ENCODE measurements at places on chromosomes 12 and 14.

DNA sequence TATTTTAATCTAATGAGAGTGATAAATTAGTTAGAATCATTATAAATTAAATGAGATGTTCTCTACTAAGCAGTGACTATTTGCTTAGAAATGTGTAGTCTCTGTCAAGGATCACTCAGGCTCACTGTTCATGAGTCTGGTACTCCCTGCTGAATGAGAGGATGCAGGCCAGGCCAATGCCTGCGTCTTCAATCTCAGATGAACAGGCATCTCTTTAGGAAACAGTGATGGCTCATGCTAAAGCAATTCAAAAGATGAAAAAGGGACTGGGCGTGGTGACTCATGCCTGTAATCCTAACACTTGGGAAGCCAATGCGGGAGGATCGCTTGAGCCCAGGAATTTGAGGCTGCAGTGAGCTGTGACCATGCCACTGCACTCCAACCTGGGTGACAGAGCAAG lies 106.8 kb downstream of the ZFC3H1 start:
- peak; percentile 61 for DNase-seq

GRCh38 chr12:44184499-44185206 lies 348.8 kb downstream of the TMEM117 start:
- DNase-seq = no peak

DNA sequence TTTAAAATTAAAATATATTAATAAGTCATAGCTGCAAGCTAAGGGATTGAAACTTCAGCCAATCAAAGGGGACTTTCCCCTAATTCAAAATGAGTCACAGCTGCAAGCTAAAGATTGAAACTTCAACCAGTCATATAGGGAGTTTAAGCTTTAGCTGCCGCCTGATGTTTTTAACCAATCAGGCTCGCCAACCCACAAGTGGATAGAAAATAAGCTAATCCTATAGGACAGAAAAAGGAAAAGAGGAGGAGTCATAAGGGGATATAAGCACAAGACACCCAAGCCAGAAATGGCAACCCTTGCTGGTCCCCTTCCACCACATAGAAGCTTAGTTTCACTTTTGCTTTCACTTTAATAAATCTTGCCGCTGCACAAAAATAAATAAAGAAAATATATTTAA lies 1154.6 kb downstream of the GALC start:
- no peak for DNase-seq

DNA sequence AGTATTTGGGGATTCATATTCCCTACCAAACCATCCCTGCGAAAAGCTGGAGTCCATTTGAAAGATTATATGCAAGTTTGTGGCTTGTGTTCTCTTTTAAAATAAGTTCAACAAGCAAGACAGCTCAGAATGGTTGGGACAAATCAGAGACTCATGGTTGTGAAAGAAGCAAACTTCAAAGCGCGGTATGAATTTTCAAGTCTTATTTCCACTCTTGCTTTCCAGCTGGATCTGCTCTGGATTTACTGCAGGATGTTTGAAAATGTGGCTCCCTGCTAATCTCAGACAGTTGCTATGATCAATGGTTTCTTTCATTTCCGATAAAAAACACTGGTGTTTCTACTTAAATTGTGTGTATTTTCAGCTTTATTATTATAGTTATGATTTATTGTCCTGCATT lies 477.5 kb downstream of the RAD51B start:
- no peak for DNase-seq

DNA sequence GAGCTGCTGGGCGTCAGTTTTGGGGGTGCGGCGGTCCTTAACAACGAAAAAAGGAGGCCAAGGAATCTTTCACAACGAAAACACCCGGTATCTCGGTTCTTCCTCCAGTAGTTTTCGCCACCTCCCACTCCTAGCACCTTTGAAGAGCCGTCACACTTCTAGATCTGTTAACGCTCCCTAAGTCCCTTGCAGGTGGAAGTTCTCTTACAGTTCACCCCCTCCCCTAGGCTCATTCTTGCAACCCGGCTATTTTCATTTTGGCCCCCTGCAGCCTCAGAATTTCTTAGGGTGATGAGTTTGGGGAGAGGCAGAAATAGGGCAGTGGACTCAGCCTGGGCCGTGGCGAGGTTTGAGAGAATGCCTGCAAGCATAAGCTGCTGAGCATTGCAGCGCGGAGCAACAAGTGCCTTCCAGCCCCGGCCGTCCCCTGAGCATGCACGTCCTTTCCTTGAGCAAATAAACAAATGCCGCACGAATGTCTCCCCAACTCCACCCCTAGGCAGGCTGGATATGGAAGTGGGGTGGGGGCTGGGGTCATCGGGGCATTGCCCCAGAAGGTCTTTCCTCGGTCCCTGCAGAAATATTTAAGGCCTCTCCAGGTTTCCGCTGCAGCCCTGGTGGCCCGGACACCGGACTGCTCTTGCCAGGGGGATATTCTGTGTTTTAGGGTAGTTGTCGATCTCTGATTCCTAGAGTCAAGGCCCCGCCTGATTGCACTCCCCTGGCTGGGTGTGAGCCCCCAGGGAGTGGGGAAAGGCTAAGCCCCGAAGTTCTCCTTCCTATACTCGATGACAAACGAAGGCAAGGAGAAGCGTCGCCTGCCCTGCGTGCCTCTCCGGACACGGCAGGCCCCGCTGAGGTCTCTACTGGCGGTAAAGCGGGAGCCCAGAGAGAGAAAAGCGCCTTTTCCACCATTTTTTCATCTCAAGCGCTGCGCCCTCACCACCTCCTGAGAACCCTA lies 1.6 kb downstream of the RFX4 start:
- no peak for DNase-seq

GRCh38 chr12:93763746-93764147 lies 86.6 kb downstream of the CRADD start:
- DNase-seq = no peak

GRCh38 chr14:105473033-105473676 lies 1.5 kb upstream of the CRIP2 start:
- DNase-seq = peak; percentile 65

DNA sequence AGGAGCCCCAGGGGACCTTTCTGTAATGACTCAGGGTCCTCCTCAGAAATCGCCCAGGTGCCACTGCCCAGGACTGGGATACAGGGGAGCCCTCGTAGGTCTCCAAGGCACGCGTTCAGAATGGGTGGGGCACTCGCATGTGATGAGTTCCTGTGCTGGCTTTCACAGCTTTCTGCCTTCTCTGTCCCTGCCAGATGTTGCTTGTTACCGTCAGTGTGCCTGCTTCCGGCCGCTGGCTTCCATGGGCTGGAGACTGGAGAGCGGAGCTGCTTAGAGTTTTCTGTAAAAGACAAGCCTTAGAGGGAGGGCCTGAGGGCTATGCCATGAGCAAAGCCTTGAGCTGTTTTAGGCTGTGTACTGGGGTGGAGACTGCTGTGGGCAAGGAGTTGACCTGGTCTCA lies 75.0 kb upstream of the SLC24A4 start:
- no peak for DNase-seq

DNA sequence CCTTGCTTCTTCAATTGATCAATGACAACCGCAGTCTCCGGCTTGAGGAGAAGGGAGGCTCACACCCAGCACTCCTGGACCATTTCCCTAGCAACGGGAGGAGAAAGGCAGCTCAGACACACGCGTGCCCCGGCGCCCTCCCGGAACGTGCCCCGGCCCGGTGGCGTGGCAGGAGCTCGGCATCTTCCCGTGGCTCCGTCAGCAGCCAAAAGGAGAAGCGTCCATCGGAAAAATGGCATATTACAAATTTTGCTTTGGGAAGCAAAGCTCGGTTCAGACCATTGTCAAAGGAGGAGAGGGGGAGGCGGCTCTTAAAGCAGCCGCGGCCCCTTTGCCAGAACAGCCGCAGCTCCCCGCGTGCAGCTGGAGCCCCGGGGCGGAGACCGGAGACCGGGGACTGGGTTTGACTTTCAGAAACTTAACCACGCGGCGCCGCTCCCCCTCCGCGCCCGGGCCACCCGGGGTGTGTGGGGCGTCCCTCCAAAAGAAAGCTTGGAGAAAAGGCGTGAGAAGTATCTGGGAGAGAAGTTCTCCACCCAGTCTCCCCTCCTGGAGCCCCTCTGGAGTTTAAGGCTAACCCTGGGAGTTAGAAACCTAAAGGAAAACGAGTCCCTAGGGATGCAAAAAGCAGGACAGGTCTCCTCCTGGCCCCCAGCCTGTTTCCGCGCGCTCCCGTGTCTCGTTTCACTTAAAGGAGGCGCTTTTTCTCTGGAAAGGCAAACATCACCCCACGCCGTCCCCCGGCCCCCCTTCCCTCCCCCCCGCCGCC lies 545 bp downstream of the PPFIA2 start:
- DNase-seq = peak; percentile 4

- no peak for DNase-seq
These were observed 1.8 kb downstream of the SH2B3 start for GRCh38 chr12:111407377-111408115.

GRCh38 chr14:39615352-39615751 lies 183.1 kb upstream of the FBXO33 start:
- DNase-seq = no peak

GRCh38 chr14:68759017-68759560 lies 33.8 kb downstream of the ZFP36L1 start:
- no peak for DNase-seq

DNA sequence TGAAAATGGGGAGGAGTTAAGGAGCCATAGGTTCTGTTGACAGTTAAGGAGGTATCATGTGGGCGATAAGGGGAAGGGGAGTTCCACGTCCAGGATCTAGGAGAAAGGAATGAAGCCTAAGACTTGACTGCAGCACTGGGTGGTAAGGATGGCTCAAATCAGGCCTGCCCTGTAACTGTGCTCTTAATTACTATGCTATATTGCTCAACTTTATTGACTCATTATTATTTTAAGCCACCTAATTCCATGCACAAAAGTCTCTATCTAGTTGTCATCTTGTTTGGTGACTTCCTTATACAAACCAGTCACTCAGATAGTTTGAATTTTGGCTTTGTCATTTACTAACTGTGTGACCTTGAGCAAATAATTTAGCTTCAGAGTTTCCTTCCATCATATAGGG lies 242.1 kb upstream of the ARHGAP5 start:
- no peak for DNase-seq

- no peak for DNase-seq
These were observed 69.3 kb downstream of the RIMBP2 start for GRCh38 chr12:130646716-130647370.

DNA sequence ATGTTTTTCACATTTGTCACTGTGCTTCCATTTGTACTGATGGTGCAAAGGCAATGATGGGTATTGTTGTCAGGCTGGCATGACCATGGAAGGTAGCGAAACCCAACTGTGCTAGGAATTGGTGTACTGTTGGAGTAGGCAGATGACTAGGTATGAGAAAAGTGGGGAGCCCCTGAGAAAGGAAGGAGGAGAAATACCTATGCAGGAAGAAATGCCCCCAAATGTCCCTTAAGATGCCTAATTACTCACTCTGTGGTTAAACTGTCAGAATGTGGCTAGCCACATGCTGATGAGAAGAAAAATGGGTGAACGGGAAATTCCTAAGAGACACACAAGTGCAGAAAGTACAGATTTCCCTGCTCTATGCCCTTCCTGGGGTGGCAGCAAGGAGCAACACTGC lies 339.1 kb downstream of the TMEM132D start:
- DNase-seq = no peak

GRCh38 chr12:47419497-47419896 lies 286.3 kb downstream of the RPAP3 start:
- DNase-seq = peak; percentile 40

DNA sequence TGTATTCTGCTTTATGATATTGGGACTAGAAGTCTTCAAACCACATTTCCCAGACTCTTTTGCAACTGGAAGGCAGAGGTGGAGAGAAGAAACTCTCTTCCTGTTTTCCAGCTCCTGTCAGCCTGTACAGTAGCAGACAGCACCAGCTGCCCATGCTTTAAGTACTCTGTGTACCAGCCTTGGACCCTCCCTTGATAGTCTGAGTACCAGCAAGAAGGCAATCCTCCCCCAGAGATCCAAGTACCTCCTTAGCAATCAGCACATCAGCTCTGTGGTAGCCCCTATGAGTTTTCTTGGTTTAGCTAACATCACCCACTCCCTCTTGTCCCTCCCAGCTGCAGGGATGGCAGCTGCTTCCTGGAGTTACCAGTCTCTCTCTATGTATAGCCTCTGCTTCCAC lies 56.3 kb downstream of the STXBP6 start:
- DNase-seq = no peak

- no peak for DNase-seq
These were observed 8.6 kb downstream of the NACA start for GRCh38 chr12:56716458-56716857.

DNA sequence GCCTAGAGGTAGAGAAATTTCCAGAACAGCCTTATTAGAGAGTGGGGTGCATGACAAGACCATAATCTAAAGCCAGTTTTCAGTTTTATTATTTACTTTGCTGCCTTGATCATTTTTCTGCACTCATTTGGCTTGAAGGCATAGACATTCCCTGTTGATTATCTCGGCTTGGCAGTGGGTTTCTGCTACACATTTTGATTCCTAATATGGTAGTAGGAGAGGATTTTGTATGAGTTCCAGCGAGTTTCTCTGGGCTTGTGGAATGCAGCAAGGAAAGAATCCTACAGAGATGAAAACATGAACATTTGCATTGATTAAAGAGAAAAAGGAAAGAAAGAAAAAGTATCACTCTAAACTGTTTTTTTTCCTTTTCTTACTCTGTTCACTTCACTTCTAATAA lies 281.2 kb downstream of the PAWR start:
- no peak for DNase-seq

DNA sequence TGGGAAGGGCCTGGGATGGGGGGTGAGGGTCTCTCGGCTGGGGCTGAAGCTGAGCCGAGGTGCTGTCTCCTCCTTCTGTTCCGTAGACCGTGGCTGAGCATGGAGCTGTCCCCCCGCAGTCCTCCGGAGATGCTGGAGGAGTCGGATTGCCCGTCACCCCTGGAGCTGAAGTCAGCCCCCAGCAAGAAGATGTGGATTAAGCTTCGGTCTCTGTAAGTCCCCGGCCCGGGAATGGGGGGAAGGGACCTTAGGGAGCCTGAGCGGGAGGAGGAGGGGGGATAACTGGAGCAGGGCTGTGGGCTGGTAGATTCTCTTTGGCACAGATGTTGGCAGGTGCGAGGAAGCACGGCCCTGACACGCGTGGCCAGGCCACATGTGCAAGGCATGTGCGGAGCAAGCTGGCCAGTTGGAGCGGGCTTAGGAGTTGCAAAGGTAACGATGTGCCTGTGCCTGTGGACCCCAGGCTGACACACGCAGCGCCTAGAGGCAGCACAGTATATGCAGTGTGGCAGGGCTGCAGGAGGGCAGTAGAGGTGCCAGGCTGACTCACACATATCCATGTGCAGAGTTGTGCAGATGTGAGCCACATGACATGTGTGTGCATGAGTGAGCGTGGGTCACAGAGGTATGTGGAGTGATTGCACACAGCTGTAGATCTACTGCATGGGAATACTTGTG lies 512 bp downstream of the PDE1B start:
- no peak for DNase-seq

- no peak for DNase-seq
These were observed 1366.5 kb downstream of the AACS start for GRCh38 chr12:126431767-126432166.

DNA sequence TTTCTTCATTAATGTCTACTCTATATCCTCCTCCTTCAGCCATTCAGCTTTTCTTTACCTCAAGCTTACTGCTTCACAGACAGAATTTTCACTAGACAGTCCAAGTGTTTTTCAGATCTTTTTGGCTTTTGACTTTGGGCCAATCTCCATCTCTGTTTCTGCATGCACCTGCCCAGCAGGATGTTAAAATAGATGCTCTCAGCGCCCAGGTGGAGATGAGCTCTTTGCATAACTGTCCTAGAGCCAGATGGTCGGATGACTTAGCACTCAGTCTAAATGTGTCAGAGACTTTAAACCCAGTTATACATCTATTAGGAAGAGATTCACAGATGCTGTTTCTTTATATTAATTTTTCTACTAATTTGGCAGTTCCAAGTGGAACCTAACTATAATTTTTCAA lies 80.3 kb upstream of the SSTR1 start:
- DNase-seq = no peak

- no peak for DNase-seq
These were observed 140.4 kb upstream of the NRXN3 start for GRCh38 chr14:78029601-78030372.

All from hepatic stellate cell (primary cell).